Uterus (tissue), 4 donors: ENCODE measurements at places on chromosomes 12 and 14.

DNA sequence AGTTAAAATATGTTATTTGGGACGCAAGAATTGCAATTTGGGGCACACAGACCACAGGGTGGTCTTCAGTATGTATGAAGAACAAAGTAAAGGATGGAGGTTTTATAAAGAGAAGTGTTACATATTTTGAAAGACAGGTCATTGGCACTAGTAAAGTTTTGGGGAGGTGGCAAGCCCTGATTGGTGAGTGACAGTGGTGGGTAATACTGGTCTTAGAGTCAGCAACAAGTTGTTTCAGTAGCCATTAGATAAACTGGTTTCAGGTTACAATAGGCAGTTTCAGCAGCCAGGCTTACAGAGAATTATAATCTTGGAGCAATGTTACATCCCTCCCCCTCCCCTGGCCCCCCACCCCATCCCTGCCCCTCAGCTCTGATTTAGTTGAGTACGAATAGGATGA is 17.5 kb downstream of the MARK3 start:
- DNase-seq = no peak

GRCh38 chr14:88300817-88301216 is 22.3 kb downstream of the KCNK10 start:
- no peak for DNase-seq

DNA sequence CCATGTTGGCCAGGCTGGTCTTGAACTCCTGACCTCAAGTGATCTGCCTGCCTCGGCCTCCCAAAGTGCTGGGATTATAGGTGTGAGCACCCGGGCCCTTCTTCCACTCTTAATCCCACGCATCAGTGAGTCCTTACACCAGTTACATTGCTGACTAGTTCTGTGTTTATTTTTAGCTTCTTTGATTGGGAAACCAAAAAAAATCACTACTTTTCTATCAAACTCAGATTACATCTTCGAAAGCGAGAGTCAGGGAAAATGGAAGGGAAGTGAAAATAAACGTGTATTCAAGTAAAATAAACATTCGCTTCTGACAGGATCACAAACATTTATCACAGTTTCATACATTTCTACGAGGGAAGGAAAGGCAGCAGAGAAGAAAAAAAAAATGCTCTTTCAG is 32.2 kb downstream of the FGD6 start:
- DNase-seq = no peak

- no peak for DNase-seq
These were observed 143.2 kb upstream of the EEA1 start for GRCh38 chr12:93072340-93072739.

- DNase-seq = peak; percentile 76
These were observed 1.9 kb downstream of the BCL7A start for GRCh38 chr12:122023339-122024131.

DNA sequence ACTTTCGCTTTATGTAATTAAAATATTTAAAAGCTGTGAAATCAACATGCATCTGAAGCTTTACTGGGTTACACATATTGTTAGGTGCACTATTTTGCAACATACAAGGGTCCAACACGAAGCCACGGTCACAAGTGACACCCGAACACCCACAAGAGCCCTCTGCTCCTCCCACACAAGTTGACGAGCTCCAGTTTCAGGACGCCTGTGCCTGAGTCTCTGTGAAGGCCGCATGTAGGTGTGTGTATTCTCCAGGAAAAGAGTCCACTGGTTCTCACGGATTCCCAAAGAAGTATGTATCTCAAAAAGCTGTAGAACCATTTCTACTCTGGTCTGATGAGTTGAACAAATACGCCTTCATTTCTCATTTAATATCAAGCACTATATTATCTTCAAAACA is 12.0 kb downstream of the SLC15A4 start:
- no peak for DNase-seq

GRCh38 chr12:130031571-130032189 is 127.9 kb upstream of the TMEM132D start:
- DNase-seq = no peak

DNA sequence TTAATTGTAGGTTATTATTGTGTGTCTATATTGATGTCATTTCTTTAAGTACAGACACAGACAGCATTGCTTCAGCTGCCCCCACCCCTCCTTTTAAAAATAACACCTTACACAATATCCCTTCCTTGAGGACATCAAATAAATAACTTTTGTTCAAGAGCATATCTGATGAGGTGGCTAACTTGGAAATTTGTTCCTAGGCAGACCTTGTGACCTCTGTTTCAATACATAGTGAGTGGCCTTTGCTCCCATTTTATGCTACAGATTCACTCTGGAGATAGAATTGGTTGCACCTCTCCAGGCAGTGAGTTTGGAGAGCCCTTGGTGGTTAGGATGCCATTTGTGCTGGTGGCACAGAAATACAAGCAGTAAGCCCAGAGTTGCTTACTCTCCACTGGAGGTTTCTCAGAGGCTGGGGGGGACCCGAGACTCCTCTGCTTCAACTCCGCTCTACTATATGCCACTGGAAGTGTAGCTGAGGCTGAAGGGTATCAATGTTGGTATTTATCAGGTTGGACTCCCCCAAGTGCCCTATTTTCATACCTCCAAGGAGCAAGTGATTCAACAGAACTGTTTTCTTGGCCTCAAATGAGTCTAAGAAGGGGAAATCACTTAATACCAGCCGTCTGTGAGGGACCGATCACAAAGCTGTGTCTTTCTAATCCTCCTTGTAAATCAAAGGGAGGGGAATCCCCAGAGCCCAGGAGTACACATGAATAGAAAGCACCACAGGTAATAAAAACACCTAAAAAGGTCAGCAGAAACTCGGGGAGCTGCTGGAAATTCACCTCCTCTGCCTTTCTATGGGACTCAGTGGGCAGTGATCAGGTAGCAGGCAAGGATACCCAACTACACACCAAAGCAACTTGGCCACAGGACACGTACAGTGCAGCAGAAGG is 463.1 kb downstream of the RAD51B start:
- no peak for DNase-seq

DNA sequence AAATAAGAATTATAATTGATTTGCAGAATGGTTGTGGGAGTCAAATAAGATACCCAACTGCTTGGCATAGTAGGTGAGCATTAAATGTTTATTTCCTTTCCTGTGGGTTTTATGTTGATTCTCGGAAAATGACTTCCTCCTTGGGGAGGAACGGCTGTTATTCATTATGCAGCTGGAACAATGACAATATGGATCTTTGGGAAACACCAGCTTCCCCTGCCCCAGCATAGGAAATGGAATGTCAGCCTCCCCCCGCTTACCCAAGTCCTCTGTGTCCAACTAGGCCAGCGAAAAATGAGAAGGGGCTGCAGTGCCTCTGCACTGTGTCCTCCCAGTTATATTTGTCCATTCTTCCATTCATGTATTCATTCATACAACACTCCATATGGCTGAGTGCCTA is 11.7 kb upstream of the CCDC177 start:
- DNase-seq = no peak

DNA sequence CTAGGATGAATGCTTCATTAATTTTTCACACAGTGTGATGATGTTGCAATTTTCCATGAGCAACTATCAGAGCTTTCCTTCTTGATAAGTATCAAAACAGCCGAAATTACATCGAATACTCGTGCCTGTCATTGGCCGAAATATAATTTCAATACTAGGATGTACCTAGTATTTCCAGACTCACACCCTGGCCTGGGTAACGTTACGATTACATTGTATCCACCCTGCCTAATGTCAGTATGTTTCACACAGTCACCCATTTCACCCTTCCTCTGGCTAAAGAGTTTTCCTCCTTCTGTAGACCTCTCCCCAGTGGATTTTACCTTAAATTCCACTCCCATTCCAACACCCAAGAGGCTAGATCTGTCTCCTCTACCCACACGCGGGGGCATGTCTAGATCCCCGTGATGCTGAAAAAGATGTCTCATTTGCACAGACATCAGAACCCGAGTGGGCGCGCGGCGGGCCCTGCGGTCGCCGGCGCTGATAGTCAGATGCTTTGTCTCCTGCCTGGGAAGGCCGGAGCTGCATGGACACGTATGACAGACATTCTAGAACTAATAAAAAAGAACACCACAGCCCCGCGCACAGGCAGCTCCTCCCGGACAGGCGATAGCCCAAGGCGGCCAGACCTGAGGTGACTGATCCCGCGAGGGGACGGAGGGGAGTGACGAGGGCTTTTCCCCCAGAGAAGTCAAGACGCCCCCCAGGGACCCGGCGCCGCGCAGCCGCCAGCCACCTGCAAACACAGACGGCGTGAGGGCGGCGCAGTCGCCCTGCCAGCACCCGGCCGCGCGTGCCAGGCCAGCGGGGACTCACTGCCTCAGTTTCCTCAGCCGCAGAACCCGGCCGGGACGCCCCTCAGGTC is 723 bp downstream of the KIF21A start:
- DNase-seq = peak; percentile 31

DNA sequence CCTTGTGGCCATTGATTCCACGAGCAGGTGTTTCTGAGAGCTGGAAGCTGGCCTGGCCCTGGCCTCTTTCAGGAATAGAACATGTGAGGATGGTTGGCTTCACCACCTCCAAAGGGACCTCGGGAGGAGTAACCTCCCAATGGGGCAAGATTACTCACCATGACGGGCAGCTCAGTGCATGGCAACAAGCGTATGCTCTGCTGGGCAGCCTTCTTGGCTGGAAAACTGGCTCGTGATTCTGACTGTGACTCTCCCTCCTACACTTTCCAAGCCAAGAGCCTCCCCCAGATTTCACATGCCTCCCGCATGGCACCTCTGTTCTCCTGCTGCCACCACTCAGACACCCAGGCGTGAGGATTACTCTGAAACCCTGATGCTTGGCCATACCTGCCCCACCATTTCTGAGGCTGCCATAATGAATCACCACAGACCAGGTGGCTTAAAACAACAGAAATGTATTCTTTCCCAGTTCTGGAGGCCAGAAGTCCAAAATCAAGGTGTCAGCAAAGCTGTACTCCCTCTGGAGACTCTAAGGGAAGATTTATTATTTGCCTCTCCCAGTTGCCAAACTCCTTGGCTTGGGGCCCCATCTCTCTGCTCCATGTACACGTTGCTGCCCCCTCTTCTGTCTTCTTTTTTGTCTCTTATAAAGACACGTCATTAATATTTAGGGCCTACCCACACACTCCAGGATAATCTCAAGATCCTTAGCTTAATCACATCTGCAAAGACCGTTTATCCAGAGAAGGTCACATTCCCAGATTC is 215.9 kb downstream of the CHST11 start:
- peak; percentile 80 for DNase-seq

- no peak for DNase-seq
These were observed 37.8 kb upstream of the PLBD1 start for GRCh38 chr12:14605401-14605989.

- no peak for DNase-seq
These were observed 84.7 kb downstream of the ZNF664 start for GRCh38 chr12:124057691-124058090.

DNA sequence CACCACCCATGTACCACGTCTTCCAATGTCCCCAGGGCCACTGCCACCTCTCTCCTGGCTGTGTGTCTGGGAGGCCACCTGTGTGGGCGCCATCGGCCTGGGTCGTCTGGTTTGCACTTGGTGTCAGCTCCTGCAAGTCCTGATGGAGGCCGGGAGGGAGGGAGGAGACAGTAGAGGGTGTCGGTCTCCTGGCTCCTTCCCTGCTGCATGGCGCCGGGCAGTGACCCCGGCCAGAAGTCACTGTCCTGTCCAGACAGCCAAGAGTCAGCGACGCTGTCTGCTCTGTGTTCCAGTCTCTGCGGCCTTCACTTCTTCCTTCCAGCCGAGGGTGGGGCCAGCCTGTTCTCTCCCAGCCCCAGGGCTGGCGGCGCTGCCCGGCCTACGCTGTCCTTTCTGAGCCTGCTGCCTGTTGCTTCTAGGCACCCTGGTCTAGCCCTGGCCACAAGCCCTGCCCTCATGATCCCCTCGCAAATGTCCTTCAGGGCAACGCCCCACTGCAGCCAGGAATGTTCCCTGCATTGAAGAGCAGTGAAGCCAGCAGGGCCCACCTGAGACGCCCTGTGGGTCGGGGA is 13.0 kb upstream of the LBHD2 start:
- no peak for DNase-seq

GRCh38 chr12:19757317-19757877 is 318.1 kb downstream of the AEBP2 start:
- DNase-seq = no peak

- DNase-seq = no peak
These were observed 58.2 kb upstream of the SLC2A13 start for GRCh38 chr12:40164034-40164433.

DNA sequence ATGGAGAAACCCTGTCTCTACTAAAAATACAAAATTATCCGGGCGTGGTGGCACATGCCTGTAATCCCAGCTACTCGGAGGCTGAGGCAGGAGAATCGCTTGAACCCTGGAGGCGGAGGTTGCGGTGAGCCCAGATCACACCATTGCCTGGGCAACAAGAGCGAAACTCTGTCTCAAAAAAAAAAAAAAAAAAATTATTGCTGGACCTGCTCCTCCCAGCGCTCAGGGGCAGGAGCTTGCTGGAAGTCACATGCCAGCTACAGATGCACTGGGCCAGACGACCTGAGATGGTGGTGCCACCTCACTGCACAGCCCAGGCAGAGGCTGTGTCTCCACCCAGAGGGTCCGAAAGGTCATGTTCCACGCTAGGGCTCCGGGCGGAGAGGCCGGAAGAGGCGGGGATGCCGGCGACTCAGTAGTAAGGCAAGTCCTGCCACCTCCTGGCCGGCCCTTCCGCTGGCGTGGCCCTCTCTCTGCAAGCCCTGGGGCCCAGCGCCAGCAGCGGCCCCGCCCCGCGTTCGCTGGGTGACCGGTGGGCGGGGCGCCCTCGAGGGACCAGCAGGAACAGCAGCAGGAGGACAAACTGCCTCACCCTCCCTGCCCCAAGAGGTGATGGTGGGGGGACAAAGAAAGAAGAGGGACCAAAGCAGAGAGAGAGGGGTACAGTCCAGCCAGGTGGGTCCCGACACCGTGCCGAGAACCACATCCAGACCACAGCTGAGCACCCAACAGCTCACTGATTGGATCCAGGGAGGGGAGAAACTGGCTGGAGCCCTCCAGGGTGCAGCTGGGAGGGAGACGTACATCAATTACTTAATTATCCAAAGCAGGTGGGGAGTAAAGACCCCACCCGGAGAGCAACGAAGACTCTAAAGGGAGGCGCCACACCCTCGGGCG is 3.6 kb upstream of the RHOF start:
- DNase-seq = peak; percentile 91

DNA sequence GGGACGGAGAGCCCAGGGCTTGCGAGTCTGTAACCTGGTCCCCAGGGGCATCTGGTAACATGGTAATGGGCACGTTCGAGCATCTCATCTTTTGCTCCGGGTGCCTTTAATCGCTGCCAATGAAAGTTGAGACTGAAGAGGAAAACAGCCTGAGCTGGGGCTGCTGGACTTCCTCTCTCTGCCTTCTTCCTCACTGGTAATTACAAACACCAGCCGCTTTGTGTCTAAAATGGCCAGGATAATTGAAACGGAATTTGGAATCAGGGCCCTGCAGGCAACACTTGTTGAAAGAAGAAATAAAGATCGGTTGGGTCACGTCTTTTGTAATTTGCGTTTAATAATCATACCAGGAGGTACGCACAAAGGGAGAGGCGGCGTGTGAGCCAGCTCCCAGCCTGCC is 51.5 kb upstream of the GPATCH2L start:
- no peak for DNase-seq
